Cortex of kidney (tissue), 1 donor: ENCODE measurements at places on chromosomes 16 and 17.

- no peak for DNase-seq
Measured at GRCh38 chr16:71630808-71631207, 4.8 kb downstream of the MARVELD3 start.

GRCh38 chr17:44807093-44807816 is 22.8 kb downstream of the GJC1 start:
- no peak for DNase-seq

DNA sequence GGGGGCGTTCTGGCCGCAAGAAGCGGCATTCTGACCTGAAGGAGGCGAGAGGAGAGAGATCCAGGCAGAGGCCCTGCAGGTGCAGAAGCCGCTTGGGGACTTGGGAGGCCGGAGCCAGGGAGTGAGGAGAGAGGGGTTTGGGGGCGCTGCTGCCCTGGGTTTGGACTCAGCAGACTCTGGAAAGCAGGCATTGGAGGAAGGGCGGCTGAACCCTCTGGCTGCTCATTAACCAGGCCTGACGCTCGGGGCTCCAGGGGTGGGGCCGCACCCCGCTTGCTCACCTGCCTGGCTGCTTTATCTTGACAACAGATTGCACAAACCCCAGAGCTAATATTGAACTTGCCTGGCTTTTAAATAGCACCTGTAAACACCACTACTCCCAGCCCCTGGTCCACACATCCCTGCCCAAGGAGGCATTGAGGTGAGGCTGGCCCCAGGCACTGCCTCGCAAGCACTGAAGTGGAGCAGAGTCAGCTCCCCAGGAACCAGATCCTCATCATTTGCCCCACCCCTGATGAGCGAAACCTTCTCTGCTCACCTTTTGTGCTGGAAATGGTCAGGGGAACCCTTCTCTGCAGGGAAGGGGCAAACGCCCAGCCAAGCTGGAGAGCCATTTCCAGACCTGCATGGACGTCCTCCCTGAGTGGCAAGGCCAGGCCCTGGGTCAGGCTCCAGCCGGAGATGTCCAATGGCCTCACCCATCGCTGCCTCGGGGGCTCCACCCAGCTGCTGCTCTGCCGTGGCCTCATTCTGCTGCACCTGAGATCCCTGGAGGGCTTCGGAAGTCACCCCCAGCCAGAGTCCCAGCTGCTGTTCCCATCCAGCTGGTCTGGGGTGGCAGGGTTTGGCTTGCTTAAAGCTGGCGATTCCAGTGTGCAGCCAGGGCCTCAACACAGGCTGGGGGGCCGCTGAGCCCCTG is 190.2 kb upstream of the GSE1 start:
- DNase-seq: no peak

- no peak for DNase-seq
Measured at GRCh38 chr16:50809561-50809960, 67.7 kb downstream of the CYLD start.

- no peak for DNase-seq
Measured at GRCh38 chr17:58516644-58517377, 2.4 kb upstream of the MTMR4 start.

- no peak for DNase-seq
Measured at GRCh38 chr17:6245301-6246177, 175.4 kb downstream of the WSCD1 start.

DNA sequence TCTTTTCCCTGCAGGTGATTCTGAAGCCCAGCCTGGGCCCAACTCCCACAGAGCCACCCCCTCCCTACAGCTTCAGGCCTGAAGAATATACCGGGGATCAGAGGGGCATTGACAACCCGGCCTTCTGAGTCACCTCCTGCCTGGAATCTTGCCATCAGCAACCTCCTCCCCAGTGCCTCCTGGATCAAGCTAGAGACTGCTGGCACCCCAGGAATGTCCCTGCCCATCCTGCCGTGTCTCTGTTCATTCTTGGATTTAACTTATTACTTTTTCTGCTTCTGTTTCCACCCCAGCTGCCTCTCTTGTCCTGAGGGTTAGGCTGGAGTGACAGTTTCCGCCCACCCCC is 4.9 kb downstream of the TMEM92 start:
- no peak for DNase-seq

- no peak for DNase-seq
Measured at GRCh38 chr16:48091117-48091516, 64.7 kb downstream of the ABCC12 start.

- no peak for DNase-seq
Measured at GRCh38 chr16:49972280-49972679, 52.7 kb upstream of the CNEP1R1 start.
